ENCODE measurements at places on chromosomes 6 and 20.

DNA sequence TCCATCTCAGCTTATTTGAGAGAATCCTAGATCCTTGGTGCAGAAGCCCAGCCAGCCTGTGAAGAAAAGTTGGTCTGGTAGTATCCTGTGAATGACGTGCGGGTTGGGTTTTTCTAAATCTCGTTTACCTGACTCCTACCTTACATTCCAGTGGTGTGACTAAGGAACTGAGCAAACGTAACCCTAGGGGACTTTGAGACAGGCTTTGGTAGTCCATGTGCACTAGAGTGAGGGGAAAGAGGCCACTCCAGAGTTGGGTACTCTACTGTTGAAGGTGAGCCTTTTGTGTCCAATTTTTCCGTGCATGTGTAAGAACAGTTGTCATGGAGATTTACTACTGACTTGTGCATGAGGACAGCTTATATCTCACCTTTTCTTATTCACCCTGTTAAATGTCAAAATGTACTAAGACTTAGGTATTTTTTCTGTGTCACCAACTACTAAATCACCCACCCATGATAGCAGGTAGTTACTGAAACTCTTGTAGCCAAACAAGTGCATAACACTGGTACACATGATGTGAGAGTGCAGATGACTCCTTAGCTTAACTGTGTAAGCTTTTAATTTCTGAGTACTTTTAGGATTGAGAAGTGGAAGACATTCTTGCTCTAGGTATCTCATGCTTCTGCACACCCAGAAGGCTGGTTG lies 26.3 kb upstream of the PLCG1 start:
- peaks cover 19% of the 10 kb centered on the region for H3K4me1 ChIP-seq
- H3K36me3 ChIP-seq, result peaks cover 45% of the 10 kb centered on the region
- no peak overlapping the region for H3K27ac ChIP-seq
- DNase-seq, result no peak

DNA sequence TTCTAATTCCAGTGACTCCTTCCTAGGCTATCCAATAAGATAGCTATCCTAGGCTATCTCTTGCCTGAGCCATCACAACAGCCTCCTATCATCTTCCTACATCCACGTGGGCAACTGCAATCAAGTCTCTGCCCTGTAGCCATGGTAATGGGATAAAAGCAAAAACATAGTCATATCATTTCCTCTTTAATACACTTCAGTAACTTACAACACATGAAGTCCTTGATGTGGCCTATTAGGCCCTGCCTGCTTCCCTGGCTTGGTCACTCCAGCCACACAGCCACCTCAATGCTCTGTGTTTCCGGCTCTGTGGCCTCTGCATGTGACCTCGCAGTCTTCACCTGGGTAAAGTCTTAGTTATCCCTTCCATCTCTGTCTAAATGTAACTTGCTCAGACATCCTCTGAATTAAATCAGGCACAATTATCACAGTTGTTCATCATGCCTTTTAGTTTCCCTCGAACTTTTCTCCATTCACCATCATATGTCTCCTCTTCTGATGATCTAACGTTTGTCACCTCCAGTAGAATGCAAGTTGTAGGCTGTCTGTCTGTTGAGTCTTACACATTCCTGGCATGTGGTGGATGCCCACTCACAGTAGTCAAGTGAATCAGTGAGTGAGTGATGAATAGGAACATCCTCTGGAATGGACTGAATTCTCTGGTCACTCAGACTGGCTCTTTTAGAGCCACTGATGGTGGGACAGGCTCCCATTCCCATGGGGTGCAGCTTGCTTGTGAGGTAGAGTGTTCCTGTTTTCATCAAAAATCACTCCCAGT lies 229.4 kb downstream of the TBC1D7 start:
- H3K27me3 ChIP-seq, result no peaks in the 10 kb centered on the region
- H3K36me3 ChIP-seq, result no peaks in the 10 kb centered on the region
- no peak overlapping the region for H3K27ac ChIP-seq

- no peaks in the 10 kb centered on the region for H3K4me1 ChIP-seq
- H3K36me3 ChIP-seq, result no peaks in the 10 kb centered on the region
- no peaks in the 10 kb centered on the region for H3K27me3 ChIP-seq
- H3K4me3 ChIP-seq, result no peak overlapping the region
Observed at GRCh38 chr6:46794068-46794467, 879 bp downstream of the MEP1A start.

- H3K4me1 ChIP-seq, result no peaks in the 10 kb centered on the region
- no peak overlapping the region for H3K4me3 ChIP-seq
- H3K36me3 ChIP-seq, result peaks cover 3% of the 10 kb centered on the region
- no peak for DNase-seq
Observed at GRCh38 chr6:141421378-141421777, 711.3 kb upstream of the GJE1 start.

- peaks cover 32% of the 10 kb centered on the region for H3K4me1 ChIP-seq
- no peaks in the 10 kb centered on the region for H3K36me3 ChIP-seq
Observed at GRCh38 chr20:53899351-53900167, 170.8 kb downstream of the BCAS1 start.

DNA sequence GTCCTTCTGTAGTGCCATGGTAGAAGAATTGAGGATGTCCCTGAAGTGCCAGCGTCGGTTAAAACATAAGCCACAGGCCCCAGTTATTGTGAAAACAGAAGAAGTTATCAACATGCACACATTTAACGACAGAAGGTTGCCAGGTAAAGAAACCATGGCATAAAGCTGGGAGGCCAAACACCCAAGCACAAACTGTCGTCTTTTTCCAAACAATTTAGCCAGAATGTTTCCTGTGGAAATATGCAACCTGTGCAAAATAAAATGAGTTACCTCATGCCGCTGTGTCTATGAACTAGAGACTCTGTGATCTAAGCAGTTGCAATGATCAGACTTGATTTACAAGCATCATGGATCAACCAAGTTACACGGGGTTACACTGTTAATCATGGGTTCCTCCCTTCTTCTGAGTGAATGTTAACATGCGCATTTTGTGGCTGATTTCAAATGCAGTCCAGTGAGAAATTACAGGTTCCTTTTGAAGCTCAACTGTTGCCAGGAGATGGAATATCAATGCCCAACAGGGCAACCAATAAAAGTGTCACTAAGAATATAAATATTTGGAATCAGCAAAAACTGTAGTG lies 674.9 kb downstream of the GRIK2 start:
- peaks cover 5% of the 10 kb centered on the region for H3K4me1 ChIP-seq
- no peak overlapping the region for H3K4me3 ChIP-seq
- H3K27ac ChIP-seq, result no peak overlapping the region
- no peak for DNase-seq

GRCh38 chr6:159212525-159213280 lies 43.5 kb downstream of the FNDC1 start:
- peaks cover 2% of the 10 kb centered on the region for H3K27me3 ChIP-seq
- DNase-seq, result no peak
- no peak overlapping the region for H3K27ac ChIP-seq

- peaks cover 10% of the 10 kb centered on the region for H3K4me1 ChIP-seq
- H3K27ac ChIP-seq, result no peak overlapping the region
- peaks cover 47% of the 10 kb centered on the region for H3K27me3 ChIP-seq
- no peak for DNase-seq
- peak overlapping the region; percentile 85 for H3K4me3 ChIP-seq
- H3K36me3 ChIP-seq, result no peaks in the 10 kb centered on the region
Observed at GRCh38 chr6:119347466-119348095, 2.0 kb downstream of the MAN1A1 start.

DNA sequence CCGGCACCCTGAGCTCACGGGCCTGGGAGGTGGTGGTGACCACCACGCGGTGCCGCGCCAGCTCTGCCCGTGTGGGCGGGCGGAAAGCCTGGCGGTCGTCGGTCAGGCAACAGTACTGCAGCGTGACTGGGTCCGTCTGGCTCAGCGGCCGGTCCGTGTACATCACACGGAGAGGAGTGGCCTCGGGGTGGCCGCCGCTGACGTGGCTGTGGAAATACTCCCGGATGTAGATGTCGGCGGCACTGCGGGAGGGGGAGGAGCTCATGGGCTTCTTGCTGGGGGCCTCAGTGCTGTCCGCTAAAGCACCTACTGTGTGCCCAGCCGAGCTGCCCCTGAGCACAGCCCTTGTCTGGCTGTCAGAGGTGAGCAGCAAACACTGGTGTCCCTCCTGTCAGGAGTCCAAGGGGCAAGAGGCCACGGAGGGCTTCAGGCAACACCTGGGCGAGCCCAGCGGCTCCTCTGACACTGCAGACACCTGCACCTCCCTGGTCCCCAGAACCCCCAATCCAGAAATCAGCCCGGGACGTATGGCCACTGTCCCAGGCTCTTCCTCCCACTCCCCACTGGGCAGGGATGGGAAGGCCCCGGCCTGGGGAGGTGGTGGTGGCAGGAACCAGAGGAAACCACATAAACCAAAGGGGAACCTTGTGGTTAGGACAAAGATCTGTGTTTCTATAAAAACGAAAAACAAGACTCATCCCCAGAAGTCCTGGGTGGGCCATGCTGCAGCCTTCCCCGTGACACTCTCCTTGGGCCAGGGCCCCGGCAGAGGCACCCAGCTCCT lies 6.5 kb downstream of the HELZ2 start:
- H3K4me1 ChIP-seq, result no peaks in the 10 kb centered on the region
- H3K4me3 ChIP-seq, result no peak overlapping the region
- H3K36me3 ChIP-seq, result no peaks in the 10 kb centered on the region
- DNase-seq, result no peak

DNA sequence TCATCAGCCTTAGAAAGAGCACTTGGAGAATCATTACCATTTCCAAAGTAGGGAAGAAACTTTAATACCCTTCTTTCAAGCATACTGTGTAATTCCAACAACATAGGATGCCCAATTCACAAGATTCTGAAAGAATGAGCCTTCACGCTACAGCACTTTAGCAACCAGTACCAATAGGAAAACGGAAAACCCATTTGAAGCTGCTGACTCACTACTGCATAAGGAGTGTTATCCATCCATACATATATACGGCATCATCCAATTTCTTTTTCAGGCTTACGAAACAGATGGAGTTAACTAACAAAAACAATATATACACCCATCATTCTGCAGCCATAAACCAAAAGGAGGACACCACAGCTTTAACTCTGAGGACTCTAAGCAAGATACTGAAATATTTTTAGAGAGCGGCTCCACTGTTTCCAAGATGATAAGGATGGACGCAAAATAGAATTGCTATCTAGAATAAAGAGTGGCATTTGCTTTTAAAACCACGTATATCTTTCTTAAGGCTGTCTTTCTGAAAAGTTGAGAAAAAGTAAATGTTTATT lies 24.9 kb downstream of the FYN start:
- H3K36me3 ChIP-seq, result no peaks in the 10 kb centered on the region
- DNase-seq, result no peak

DNA sequence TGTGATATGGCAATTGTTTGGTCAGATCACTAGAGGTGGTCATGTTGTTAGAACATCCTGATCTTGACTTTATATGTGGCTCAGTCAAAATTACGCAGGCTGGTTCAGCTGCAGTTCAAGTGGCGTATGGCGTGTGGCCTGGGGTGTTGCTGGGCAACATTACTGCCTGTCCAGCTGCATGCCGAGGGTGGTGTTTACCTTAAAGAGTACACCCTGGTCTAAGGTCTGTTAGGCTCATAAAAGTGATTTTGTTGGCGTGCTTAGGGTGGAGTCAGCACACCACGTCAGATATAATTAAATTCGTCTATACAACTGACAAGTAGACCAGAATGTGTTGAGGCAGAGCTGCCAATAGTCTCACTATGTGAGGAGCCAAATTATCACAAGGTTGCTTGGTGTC lies 55.6 kb upstream of the NEDD9 start:
- H3K4me3 ChIP-seq, result no peak overlapping the region
- no peaks in the 10 kb centered on the region for H3K36me3 ChIP-seq
- DNase-seq, result no peak
- no peaks in the 10 kb centered on the region for H3K27me3 ChIP-seq
- no peak overlapping the region for H3K27ac ChIP-seq
- no peaks in the 10 kb centered on the region for H3K4me1 ChIP-seq

GRCh38 chr6:87858440-87858839 lies 156.4 kb upstream of the AKIRIN2 start:
- peaks cover 2% of the 10 kb centered on the region for H3K27me3 ChIP-seq
- no peak overlapping the region for H3K4me3 ChIP-seq
- DNase-seq, result no peak
- H3K4me1 ChIP-seq, result no peaks in the 10 kb centered on the region
